Stimulated activated CD4-positive, alpha-beta T cell treated with anti-CD3 and anti-CD28 coated beads, Interleukin-4, amount 100 ng/mL, for 24 hours (primary cell): ENCODE measurements at places on chromosomes 16 and 17.
A peak's percentile ranks its signal among the peaks of the same experiment; 100 is the strongest.

- DNase-seq, result no peak
Observed at GRCh38 chr16:71383054-71383773, 24.7 kb downstream of the CALB2 start.

DNA sequence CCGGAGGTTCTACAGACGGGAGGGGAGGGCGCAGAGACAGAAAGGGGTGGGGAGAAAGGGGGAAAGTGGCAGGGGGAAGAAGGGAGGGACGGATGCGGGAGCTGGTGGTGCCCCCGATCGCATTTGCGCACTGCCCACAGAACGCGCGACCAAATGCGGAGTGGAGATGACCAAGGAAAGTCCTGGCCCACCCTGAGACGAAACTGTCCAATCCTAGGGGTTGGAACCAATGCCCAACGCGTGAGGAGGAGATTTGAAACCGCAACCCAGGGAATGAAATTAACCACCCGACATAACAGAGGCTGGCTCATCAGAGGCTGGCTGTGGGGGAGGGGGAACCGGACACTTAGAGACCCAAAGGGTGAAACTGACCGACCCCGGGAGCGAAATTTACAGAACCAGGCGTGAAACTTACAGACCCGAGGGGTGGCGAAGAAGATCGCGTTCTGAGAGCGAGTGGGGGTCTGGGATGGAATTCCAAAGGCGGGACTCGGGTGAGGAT, 1.4 kb downstream of the HES7 start:
- no peak for DNase-seq

GRCh38 chr16:68776821-68777485, 39.9 kb downstream of the CDH1 start:
- no peak for DNase-seq

DNA sequence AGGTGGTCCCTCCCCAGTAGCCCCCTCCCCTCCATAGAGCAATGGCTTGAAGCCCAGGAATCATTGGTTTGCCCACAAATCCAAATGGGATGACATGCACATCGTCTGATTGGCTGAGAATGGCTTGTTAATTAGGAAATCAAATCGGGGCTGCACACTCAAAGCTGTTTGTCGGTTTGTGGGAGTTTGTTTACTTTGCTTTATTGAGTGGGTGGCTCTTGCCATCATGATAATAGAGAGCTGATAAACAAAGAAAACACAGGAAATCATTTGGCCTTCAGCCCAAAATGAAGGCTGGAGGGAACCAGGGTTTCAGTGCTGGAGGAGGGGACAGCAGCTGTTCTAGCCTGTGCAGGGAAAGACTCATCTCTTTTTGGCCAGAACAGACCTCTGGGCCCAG, 316.3 kb downstream of the CBLN1 start:
- no peak for DNase-seq

- DNase-seq, result no peak
Observed at GRCh38 chr17:67063141-67063540, 18.8 kb downstream of the CACNG1 start.

DNA sequence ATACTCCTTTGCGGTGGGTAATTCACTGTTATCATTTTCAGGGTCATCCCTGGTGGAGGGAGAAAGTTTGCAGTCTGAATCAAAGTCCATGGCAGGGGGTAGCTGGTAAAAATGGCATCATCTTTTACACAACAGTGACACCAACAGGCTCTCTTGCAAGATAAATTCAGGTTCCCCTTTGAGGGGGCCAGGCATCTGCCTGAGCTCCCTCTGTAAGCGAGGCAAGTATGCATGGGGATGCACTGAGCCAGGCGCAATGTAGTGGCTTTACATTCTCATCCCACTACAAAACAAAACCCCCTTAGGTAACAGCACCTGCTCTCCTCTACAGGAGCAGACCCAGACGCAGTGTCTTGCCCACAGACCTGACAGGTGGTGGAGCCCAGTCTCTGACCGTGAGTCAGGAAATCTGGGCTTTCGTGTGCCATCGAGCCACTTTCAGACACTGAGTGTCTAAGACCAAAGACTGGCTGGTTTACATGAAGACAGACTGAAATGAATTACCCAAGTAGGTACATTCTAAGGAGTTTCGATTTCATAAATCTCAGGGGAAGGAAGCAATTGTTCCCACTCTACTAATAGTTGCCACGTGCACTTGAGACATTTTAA, 17.7 kb downstream of the LITAFD start:
- no peak for DNase-seq

GRCh38 chr17:2179615-2180295, 123.8 kb downstream of the SMG6 start:
- no peak for DNase-seq

- peak; percentile 74 for DNase-seq
Observed at GRCh38 chr16:588639-588888, 1.3 kb upstream of the RAB40C start.

DNA sequence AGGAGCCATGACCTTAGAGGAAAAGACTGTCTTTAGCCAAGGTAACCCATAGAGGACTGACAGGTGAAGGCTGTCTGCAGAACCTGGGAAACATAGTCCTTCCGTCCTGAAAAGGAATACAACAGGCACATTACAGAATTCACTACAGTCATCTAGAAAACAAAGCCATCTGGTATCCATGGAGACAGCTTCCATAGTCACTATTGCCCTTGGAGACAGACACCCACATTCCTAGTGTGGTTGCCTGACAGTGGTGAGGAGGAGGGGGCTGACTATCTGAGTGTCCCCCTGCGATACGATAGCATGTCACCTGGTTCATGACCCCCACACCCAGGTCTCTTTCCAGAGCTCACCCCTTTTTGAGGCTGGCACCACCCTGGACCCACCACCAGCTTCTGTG, 254.7 kb downstream of the CDH13 start:
- no peak for DNase-seq

GRCh38 chr17:35252651-35253050, 9.8 kb downstream of the SLFN5 start:
- DNase-seq, result no peak

- DNase-seq, result peak; percentile 86
Observed at GRCh38 chr17:79991140-79991923, 44.3 kb downstream of the TBC1D16 start.

DNA sequence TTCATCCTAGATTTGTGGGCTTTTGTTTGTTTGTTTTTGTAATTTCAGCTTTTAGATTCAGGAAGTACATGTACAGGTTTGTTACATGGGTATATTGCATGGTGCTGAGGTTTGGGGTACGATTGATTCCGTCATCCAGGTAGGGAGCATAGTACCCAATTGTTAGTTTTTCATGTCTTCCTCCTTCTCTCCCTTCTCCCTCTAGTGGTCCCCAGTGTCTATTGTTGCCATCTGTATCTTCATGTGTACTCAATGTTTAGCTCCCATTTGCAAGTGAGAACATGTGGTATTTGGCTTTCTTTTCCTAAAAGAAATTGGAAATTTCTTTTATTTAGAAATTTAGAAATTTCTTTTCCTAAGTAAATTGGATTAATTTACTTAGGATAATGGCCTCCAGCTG, 37.1 kb upstream of the BCAS3 start:
- DNase-seq, result no peak

- no peak for DNase-seq
Observed at GRCh38 chr16:82582975-82583374, 43.8 kb upstream of the CDH13 start.
